ENCODE measurements at places on chromosomes 2 and 18.
A peak's percentile ranks its signal among the peaks of the same experiment; 100 is the strongest.

- peak; percentile 63 for DNase-seq
Observed at GRCh38 chr18:55983433-55983832, 395.4 kb upstream of the TCF4 start.

DNA sequence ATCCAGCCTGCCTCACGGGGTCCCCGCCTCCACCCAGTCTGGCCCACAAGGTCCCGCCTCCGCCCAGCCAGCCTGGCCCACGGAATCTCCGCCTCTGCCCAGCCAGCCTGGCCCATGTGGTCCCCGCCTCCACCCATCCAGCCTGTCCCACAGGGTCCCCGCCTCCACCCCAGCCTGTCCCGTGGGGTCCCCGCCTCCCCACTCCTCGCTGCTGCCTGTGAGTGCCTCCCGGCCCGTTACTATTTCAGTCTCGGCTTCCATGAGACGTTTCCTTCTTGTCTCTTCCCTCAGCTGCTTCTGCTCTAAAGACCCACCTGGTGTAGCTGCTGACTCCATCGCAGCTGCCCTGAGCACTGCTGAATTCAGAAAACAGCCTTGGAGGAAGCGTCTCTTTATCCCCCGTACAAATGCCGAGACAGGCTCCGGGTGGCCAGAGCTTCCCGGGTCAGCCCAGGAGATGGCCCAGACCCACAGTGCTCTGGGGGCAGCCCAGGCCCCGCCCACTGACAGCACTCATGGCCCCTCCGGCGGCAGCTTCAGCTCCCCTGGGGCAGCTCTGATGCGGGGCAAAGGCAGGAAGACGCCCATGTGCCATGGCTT, 69.8 kb downstream of the NFATC1 start:
- no peak for DNase-seq

DNA sequence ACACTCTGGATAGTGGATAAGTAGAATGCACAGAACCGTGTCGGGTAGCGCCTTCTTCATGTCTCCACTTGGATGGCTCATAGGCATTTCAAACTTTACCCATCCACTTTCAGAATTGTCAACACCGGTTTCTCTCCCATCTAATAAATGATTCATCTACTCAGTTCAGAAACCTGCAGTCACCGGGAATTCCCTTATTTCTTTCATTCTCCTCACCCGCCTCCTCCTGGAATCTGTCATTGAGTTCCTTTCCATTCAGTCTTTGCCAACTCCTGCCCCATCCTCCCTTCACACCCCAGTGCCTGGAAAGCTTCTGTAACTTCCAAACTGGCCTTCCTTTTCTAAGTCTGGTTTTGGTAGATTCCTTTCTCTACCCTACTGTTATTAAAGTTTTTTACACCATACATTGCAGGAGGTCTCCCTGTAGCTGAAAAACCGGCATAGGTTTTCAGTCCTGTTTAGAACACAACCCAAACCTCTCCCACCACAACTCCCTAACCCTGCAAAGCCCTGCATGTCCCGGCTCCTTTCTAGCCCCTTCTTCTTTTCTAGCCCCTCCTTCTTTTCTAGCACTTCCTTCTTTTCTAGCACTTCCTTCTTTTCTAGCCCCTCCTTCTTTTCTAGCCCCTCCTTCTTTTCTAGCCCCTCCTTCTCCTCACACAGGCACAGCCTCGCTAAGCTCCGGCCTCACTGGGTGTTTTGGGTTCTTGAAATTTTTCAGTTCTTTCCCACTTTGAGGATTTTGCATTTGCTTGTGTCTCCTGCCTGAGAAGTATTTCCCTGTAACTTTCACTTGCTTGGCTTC, 133.9 kb upstream of the KLHL14 start:
- no peak for DNase-seq

DNA sequence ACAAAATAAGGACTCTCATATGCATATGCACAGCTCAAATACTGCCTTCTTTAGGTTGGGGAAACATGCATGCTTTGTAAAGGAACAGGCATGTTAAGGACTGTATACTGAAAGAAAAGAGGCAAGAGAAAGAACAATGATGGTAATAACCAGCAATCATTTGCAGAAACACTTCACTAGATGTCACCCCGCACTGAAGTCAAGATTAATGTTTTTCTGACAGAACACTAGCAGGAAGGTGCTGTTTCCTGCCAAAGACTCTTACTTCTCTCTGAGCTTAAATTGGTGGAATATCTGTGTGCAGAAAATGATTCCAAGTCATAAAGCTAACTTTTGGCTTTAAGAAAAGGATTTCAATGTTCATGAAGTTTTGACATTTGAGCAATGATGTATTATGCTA, 19.3 kb upstream of the CSRNP3 start:
- DNase-seq, result no peak

DNA sequence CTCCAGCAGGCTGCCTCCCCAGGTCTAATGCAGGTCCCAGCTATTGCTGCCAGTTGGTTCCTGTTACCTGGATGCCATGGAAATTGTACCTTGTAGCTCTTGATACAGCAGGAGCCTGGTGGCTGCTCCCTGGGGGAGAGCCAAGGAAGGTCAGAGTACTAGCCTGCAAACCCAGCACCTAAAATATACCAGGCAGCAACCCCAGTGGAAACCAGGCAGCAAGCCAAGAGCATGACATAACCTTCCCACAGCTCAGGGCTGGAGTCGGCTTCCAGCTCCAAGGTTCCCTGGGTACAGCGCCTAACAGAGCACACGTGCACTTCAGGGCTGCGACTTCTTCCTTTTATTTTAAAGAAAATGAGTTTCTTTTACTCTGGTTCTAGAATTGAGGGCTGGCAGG, 30.3 kb downstream of the TNP1 start:
- DNase-seq, result peak; percentile 68

DNA sequence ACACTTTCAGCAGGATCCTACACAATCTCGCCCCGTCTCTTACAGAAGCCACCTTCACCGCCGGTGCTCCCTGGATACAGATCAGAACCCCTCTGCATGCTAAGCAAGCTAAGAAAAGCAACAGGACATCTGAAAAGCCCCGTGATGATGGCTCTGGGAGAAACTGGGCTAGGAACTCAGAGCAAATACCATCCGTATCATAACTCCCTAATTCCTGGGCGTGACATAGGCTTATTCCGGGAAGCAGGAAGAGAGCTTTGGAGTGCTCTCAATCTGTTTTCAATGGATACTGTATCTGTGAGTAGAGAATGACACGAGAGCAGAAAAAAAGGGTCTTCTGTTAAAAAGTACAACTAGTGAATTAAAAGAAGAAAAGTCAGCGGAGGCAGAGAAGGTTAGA, 121.6 kb downstream of the SPP2 start:
- DNase-seq, result peak; percentile 25

GRCh38 chr2:29589440-29590103, 331.8 kb downstream of the ALK start:
- no peak for DNase-seq

DNA sequence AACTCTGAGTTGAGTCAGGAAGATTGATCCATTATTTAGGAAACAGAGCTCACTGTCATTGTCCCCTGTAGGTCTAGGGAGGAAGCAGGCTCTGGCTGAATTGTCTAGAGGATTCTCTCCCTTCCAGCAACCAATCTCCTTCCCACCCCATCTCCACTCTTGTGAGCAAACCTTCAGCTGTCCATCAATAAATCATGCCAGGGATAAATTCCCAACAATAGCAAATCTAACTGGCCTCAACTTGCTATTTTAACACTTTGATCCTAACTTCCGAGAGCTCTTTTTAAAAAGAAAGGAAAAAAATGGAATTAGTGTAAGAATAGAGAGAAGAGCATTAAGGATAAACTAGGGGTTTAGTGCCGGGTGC, 53.5 kb downstream of the ATP8B1 start:
- no peak for DNase-seq

DNA sequence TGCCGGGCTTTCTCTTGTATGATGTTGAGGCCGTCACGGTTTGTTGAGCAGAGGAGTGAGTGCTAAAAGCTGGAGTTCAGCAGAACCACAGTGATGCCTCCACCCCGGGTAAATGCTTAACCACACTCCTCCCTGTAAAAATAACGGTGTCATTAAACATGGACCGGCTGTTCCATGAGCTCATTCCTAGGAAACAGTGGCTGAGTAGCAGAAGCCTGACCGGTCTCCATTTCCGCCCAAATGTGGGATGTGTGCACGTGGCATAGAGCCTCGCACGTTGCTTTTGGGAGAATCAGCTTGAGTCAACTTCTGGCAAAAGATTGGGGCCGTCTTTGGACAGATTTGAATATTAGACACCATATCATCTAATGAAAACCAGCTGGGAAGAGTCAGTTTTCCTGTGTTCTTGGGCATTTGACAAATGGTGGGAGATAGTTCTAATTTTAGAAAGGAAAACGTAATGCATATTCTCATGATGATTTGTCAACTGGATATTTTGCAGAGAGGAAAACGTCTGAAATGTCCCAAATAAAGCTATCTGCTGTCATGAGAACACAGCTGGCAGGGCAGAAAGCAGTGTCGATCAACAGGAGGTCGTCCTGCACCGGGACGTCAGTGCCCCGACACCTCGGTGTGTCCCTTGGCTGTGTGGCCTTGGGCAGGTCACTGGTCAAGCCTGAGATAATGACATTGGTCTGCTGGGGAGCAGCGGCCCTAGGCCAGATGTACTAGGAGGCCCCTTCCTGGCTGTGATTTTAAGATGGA, 42.4 kb downstream of the LRRFIP1 start:
- peak; percentile 100 for DNase-seq

DNA sequence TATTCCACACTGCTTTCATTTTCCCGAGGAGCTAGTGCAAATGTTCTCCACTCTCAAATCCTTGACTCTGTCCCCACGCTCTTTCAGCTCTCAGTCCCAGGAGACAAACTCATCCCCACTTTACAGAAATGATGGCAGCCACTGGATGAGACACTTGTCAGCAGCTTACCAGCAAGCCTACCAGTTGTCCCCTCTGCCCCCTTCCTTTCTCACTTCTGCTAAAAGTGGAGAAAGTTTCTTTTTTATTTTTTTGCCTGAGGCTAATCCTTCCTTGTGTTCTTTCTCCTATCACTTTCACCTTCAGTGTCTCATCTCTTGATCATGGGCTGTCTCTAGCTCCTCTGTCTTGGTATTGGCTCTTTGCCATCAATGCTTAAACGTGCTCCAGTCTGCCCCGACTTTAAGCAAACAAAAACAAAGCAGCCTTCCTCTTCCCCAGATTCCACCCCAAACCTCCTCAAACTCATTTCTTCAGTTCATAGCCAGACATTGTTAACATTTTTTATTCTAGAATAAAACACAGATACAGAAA, 64.5 kb downstream of the TTC32 start:
- DNase-seq, result no peak

DNA sequence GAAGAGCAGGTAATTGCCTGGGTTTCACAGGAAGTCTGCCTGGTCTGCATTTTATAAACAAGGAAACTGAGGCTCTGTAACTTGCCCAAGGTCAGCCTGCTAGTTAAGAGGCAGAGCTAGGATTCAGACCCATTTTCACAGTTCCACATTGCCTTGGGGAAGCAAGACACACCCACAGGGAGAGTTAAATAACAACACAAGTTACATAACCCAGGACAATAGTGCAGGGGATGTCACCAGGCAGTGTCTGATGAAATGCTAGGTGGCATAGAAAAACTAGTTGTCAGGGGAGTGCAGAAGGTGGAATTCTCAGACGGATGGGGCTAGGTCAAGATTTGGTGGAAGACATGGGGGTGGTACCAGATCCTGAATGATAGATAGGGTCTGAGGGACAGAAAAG, 69.7 kb downstream of the PRKCE start:
- no peak for DNase-seq

- no peak for DNase-seq
Observed at GRCh38 chr18:49967171-49967570, 153.8 kb upstream of the ACAA2 start.

DNA sequence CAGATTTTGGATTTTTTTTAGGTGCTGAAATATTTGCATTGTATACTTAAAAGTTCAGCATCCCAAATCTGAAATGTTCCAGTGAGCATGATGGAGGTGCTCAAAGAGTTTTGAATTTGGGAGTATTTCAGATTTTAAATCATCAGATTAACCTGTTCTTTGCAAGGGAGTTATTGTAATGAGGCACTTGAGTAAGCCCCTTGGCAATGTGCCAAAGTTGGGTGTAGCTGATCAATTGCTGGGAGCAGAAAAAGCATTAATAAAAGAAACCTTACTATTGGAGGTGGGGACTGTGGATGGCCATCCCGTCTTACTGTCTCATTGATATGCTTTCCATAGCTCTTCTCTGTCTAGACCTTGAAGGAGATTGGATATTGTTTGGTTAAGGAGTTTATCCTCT, 28.3 kb downstream of the MALT1 start:
- no peak for DNase-seq

- DNase-seq, result peak; percentile 96
Observed at GRCh38 chr18:49691177-49691608, 122.1 kb downstream of the ACAA2 start.

DNA sequence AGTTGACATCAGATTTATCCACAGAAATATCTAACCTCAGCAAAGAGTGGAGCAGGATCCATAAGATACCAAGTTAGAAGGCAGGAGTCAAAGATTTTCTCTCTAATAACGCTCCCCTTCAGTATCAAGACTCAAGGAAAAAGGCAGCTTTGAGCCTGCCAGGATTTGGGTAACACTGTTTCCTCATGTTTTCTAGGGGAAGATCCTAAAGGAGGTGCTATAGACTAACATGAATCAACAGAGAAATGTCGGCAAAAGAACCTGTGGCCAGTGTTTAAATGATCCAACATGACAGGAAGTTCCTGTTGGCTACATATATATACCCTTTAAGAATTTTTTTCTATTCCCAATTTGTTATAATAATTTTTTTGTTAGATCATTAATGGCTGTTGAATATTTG, 402.3 kb downstream of the TGIF1 start:
- DNase-seq, result no peak

DNA sequence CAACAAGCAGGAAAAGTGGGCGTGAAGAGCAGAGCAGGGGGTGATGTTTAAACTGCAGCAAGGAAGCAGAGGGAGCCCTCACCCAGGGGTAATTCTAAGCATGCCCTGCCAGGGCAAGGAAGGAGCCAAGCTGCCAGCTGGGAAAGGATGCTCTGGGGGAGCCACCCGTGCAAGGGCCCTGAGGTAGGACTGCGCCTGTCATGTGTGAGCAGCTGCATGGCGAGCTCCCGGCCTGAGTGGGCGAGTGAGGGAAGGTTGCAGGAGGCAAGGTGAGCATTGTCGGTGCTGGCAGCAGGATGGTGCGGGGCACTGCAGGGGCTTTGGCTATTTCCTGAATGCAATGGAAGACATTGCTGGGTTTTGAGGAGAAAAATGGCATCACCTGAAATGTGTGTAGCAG, 107.2 kb downstream of the COPS8 start:
- no peak for DNase-seq

DNA sequence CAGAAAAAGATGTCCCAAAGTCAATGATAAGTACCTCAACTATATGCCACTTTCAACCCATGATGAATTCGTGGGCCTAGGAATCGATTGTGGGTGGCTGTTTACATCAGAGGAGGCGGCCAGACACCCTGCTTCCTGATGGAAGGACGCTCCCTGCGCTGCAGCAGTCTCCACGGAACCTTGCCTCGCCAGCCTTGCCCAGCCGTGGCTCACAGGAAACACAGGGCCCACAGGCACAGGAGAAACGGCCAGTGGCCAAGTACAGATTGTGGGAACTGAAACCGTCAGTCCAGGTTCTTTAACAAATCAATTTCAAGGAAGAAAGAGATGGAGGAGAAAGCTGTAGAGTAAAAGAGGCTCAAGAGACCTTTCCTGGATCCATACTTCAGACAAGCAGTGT, 101.5 kb upstream of the NFATC1 start:
- DNase-seq, result no peak

GRCh38 chr18:12960853-12961397, 13.1 kb downstream of the SEH1L start:
- DNase-seq, result peak; percentile 3

- no peak for DNase-seq
Observed at GRCh38 chr2:113698892-113699447, 57.5 kb downstream of the SLC35F5 start.

Measured in fibroblast of upper back skin (primary cell).